ENCODE measurements at places on chromosomes 4 and X.

DNA sequence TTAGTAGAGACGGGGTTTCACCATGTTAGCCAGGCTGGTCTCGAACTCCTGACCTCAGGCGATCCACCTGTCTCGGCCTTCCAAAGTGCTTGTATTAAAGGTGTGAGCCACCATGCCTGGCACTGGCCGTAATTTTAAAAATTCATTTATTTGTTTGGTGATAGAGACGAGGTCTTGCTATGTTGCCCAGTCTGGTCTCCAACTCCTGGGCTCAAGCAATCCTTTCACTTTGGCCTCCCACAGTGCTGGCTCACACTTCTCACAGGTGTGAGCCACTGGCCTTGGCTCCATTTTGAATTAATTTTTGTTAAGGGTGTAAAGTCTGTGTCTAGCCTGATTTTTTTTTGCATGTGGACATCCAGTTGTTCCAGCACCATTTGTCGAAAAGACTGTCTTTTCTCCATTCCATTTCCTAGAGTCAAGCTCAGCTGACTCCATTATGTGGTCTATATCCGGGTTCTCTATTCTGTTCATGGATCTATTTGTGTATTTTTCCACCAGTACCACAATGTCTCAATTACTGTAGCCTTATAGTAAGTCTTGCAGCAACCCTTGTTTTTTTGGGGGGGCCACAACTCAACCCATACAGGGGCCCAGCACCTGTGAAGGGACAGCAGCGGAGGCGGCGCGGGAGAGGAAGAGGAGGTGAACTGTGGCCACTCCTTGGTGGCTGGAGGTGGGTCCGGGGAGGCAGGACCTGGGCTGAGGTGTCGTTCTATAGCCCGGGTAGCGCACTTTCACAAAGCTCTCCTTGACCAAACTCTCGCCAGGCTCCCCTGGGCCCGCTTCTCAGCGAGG is 1.5 kb upstream of the NSD2 start:
- no peak for DNase-seq

- DNase-seq, result no peak
These were observed 412.2 kb upstream of the ARX start for GRCh38 chrX:25427873-25428555.

GRCh38 chr4:168028970-168029597 is 63.3 kb upstream of the ANXA10 start:
- DNase-seq, result no peak

DNA sequence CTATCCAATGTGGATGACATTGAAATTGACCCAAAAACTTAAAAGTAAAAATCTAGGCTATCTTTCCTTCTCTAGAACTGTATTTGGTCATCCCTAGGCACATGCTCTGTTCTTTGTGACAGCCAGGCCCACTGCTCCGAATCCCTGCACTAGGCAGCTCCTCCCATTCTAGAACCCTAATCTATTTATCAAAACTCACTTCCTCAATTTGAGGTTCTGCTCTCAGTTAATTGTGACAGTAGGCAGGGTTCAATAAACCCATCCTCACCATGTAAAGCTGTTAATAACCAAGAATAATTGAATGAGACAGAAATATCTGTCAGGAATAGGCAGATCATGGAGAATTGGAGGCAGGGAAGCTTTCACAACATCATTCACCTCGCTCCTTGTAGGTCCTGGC is 51.9 kb upstream of the IRF2 start:
- no peak for DNase-seq

DNA sequence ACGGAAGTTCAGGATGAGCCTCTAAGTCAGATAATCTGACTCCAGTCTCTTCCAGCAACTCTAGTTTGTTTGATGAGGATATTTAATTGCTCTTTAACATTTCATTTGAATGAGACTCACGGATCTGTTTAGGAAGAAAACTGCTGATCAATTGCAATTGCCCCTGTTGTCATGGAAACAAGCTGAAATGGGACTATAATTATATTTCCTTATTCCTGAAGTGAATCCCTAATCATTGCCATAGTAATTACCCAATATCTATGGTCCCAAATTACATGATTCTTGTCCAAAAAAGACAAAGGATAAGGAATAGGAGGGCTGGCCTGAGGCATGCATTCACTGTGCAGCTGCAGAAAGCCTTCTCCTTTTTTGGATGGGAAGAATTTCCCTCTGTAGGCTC is 105.3 kb downstream of the AASDH start:
- DNase-seq, result no peak

All from anterior cingulate cortex (tissue), 58 donors.